ENCODE measurements at places on chromosomes 13 and 19.
A peak's percentile ranks its signal among the peaks of the same experiment; 100 is the strongest.

DNA sequence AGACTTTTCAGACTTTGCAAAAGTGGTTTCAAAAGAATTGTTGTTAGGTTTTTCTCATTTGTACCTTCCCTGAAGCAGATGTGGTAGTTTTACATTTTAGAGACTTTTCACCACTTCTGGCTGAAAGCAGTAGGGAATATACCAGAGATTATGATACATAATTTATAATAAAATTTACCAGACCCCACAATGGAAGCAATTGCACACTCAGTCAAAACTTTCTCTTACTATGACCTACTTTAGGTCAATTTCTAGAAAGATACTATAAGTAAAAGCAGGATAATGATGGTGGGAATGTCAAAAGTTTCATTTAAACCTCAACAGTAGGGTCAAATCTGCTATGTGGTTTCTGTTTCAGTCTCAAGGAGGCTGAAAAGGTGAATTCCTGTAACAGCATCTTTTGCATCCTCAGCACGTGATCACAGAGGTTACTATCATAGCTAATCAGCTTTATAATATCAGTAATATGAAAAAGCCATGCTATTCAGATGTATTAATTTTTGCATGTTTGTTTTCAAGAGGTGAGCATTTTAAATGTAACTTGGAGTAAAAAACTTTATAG lies 26.9 kb downstream of the PCCA start:
- DNase-seq: no peak

- no peak for DNase-seq
Measured at GRCh38 chr13:91955546-91956355, 557.3 kb downstream of the GPC5 start.

DNA sequence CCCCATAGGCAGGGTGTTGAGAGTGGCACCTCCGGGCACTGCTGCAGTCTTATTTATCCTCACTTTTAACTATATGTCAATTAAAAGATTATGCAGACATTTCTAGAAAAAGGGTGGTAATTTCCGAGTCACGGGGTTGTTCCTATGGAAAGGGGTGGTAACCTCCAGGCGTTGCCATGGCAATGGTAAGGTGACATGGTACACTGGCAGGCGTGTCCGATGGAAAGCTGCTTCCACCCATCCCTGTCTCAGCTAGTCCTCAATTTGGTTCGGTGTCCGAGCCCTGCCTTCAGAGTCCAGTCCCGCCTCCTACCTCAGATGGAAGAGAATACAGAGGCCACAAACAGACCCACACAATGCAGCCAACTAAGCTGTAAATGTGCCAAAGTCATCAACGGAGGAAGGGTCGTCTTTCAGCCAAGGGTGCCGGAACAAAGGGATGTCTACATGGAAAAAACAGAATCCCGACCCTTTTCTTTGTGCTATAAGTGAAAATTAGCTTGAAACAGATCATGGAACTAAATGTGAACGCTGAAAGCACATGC lies 72.6 kb upstream of the C13orf46 start:
- no peak for DNase-seq

DNA sequence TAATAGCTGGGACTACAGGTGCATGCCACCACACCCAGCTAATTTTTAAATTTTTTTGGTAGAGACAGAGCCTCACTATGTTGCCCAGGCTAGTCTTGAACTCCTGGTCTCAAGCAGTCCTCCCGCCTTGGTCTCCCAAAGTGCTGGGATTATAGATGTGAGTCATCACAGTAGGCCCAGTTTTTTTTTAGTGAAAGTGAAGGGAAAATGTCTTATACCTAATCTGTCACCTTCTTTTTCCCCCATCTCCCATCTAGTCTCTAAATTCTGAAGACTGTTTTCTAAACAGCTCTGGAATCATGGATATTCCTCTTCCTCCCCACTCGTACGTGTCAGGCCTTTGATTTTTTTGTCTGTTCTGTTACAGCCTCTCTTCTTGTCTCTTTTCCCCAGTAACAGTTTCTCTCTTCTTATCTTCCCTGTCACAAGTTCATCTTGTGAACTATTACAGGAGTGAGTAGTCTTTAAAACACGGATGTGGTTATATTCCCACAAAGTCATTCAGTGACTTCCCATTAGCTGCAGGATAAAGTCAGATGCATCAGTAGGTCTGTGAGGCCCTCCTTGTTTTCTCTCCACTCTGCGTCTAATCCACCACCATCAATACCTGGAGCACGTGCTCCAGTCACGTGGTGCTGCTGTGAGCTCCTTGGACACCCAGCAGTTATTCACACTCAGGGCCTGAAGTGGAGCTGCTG lies 2.9 kb downstream of the CDC16 start:
- no peak for DNase-seq

DNA sequence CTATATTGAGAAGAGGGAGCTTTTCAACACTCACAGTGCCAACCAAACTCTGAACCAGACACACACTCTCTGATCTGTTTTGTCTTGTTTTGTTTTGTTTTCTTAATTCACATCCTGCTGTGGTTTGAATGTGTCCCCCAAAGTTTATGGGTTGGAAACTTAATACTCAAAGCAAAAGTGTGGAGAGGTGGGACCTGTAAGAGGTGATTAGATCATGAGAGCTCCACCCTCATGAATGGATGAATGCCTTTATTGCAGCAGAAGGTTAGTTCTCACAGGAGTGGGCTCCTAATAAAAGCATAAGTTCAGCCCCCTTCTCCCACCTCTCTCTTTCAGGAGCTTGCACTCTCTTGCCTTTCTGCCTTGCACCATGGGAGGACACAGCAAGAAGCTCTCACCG lies 957.1 kb downstream of the PCDH9 start:
- no peak for DNase-seq

DNA sequence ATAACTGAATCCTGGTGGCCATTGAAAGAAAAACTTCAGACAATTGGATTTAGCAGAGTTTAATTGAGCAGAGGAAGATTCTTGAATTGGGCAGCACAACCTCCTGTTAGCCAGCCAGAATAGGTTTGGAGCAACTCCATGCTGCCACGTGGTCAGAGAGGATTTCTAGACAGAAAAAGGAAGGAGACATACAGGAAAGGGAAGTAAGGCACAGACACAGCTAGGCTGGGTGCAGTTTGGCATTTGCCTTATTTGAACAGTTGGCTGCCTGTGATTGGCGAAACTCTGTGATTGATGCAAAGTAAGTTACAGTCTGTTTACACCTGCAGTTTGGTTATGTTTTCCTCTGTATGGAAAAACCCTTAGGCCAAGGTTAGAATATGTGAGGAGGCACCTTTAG lies 85.8 kb upstream of the SPATA13 start:
- DNase-seq: no peak

DNA sequence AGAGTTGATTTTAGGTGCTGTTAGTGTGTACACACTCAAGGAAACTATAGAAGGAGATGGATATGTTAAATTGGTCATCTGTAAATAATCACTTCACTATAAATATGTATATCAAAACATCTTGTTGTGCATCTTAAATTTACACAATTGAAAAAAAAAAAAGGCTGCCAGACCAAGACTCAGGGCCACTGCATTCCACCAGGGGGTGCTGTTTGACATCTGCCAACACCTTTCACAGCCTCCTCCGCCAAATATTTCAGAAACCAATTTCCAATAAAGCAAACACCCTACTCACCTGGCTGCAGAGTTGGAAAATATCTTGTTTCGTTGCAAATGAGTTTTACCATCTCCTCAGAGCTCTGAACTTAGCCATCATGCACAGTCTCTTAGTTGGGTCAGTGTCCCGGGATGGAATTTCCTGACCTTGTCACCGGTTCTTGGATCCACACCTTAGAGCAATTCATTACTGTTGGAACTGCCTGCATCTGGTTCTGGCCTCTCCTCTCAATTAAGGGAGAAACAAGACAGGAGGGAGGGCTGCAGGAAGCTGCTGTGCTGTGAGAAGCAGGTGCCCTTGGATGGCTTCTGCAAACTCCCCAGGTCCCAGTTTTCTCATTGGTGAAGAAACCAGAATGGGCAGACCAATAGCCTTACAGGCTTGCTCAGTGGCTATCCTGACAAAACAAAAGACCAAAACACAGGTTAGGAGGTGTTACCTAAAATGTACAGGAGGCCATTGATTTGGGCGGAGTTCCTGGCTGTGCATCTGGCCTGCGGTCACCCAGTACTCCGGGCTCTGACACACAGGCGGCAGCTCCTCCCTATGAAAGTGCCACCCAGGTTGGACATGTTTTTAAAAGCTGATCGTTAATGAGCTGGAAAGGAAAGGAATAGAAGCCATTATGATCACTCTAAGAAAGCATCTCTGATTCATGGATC lies 746.6 kb downstream of the UQCRFS1 start:
- peak; percentile 12 for DNase-seq
